HepG2 (cell line): ENCODE measurements at places on chromosomes 2 and 18. TPM values are rescaled to one million over a fixed set of nuclear protein-coding genes. Genes with fewer than 3 reads are reported as not detected.

DNA sequence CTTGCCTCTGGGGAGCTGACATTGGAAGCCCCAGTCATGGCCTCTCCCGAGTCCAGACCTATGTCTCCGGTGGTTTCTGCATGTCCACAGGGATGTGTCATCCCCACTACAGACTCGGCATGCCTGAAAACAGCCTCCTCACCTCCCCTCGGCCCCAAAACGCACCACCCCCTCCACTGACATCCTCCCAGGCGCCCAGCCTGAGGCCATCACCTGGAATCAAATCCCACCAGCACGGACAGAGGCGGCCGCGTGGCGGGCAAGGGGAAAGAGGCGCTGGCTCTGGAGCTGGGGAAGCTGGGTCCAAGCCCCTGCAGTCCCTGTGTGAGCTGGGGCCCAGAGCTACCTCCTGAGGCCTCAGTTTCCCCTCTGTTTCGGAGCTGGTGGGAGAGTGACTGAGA is 69.9 kb upstream of the SMAD7 start:
- DNase-seq: no peak

- DNase-seq: peak; percentile 28
Measured at GRCh38 chr2:182866461-182867406, at the start of gene FRZB. FRZB (minus strand) TSS chr2:182866637; CDS start chr2:182866552, 85 bp downstream.

DNA sequence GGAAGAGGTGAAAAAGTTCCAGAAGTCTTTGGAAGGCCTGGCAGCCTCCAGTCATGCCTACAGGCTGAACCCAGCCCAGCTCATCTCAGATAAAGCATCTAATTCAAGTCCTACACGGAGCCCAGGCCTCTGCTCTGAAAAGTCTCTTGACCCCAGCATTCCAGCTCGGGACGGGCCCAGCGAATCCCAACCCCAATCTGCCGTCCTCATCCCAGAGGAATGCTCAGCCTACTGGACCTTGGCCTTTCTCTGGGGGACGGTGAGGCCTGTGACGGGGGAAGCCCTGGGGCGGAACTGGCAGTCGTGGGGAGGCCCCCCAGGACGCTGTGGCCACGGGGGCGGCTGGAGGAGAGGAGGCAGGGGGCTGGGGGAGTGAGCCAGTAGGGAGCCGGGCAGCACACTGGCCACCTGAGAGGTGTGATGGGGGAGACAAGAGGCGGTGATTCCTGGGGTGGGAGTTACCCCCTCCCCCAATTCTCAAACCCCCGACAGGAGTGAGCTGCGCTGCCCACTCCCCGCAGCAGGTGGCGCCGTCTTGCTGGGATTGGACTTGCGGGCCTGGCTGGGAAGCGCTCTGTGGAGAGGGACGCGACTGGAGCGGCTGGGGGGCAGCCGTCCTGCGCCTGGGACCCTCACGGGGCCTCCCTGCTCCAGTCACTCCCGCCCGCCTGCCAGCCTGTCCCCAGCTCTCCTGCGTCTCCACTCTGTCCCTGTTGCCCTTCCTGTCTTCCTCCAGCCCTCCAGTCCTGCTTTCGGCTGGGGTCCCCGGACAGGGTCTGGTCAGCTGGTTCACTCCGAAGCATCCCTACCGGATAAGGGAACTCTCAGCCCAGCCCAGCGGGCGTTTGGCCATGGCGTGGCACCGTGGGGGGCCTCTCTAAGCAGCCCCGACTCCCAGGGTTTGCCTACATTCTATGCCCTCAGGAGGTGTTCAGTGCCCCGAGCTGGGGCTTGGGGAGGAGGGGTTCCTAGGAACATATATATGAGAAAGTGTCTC is 182.6 kb upstream of the HAAO start:
- peak; percentile 97 for DNase-seq

DNA sequence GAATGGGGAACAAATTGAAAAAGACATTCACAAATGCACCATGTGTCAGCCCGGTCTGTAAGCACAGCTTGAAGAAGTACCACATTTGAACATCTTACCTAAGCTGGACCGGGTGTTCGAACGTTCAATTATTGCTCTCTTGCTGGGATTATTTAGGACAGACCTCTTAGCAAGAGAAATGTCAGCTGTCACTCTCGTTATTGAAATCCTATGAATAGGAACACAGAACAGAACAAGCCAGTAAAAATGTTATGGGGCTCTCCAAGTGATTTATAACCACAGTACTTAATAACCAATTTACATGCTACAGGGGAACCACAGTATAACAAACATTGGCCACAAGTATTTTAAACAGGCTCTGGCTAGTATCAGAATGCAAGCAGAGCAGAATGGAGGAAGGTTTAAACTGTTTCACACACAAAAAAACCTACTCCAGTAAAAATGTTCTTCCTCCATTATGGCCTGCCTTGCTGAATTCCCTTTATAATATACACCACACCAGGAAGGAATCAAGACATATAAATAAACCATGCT is 32.5 kb upstream of the ARL5A start:
- no peak for DNase-seq

Gene IL36A
- not detected in 2 replicates for total RNA-seq
